ENCODE measurements at places on chromosomes 12 and 14.

GRCh38 chr12:18580291-18580690, 157.5 kb downstream of the PLCZ1 start:
- DNase-seq = no peak

GRCh38 chr12:102781117-102781516, 135.9 kb downstream of the PAH start:
- no peak for DNase-seq

DNA sequence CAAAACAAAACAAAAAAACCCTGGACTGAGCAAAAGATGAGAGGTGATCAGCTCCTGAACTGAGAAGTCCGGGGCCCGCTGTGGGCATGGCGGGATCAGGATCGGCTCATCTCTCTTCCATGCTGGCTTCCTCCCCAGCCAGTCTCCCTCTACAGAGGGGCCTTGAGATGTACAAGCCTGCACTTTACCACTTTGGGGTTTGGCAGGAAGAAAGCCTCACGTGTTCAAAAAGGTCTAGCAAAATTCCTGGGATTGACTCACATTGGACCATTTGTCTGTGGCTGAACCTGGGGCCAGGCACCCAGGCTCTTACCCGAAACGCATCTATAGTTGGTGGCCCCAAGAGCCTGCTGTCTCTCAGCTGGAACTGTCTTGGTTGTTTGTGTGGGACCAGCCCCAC, 89.0 kb downstream of the SLC24A4 start:
- DNase-seq = no peak

- DNase-seq = no peak
Observed at GRCh38 chr12:14991069-14991468, 18.2 kb downstream of the PDE6H start.

DNA sequence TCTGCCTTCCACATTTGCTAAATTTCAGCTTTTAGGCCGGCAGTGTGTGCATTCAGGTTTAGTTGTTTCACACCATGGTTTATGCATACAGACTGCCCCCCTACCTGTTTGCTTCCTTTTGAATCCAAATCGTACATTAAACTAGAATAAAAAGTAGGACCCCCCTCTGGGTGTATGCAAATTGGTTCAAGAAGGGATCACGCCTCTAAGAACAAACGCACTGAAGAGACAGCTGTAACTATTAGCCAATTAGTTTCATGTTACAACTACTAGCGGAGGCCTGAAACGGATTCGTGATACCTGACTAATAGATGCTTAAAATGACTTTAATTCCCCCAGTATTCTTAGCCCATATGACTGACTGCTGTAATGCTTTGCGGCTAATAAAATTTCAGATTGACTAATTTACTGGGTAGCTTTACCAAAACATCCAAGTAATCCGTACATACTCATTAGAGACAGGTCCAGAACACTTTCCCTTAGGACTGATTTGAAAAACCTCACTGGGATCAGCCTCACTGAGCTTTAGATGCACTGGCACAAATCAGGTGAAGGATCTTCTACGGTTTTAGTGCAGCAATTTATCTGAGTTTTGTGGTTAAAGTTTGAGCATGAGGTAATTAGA, 411.8 kb downstream of the NPAS3 start:
- DNase-seq = no peak

GRCh38 chr14:87483271-87484260, 509.4 kb downstream of the GALC start:
- DNase-seq = no peak

- no peak for DNase-seq
Observed at GRCh38 chr14:64815257-64815656, 64.5 kb downstream of the SPTB start.

DNA sequence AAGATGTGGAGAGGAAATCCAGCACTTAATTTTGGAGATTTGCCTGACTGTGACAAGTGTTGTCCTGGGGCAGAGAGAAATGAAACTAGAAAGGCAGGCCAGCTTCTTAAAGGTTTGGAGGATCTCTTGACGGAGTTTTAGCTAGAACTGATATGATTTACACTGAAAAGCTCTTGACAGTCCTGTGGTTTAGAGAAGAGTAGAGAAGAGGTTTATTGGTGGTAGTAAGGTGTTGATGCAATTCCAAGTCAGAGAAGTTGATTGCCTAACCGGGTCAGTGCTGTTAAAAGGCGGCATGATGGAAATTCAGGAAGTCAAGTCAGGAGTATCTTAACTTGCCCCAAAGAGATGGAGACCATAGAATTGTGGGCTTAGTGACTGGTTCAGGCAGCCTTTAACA, 89.0 kb upstream of the TRAF3 start:
- no peak for DNase-seq

GRCh38 chr12:22283006-22283506, 51.5 kb downstream of the ST8SIA1 start:
- DNase-seq = no peak

DNA sequence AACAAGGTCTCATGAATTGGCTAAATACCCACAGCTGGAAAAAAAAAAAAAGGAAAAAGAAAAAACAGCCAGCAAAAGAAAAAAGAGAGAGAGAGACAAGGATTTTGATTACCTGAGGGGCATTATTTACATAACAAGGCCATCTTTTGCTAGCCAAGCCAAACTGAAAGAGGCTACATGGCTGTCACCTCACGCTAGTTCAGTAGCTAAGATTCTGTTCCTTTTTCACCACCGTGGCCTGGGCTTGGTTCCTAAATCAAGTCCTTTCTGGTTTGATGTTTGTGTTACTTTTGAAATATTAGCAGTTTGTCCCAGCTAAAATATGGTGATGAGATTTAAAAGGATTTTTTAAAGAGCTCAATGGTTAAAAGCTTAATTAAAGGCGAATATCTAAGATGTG, 2.0 kb upstream of the SDS start:
- DNase-seq = no peak

GRCh38 chr14:60008042-60008441, 83.7 kb upstream of the PCNX4 start:
- no peak for DNase-seq

DNA sequence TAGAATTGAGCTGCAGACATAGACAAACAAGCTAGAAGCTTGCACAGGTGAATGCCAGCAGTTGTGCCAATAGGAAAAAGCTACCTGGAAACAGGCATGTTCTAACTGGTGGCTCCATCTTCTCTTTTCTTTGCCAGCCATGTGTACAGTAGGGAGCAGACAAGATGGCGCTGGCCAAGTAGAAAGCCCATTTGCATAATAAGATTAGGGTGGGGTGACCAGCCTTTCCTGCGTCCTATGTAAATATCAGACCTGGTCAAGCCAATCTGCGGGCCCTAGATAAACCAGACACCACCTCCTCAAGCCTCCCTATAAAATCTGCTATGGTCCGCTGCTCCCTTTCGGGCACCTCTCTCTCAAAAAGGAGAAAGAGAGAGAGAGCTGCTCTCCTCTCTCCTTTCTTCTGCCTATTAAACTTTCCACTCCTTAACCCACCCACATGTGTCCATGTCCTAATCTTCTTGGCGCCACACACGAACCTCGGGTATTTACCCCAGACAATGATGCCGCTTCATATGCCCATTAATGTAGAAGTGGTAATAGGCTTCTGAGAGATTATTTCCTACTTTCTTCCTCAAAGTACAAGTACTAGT, 201.0 kb downstream of the SLC25A21 start:
- no peak for DNase-seq

- no peak for DNase-seq
Observed at GRCh38 chr14:73225496-73225895, 11.8 kb upstream of the PAPLN start.

- no peak for DNase-seq
Observed at GRCh38 chr14:59283361-59283760, 94.9 kb downstream of the DAAM1 start.

DNA sequence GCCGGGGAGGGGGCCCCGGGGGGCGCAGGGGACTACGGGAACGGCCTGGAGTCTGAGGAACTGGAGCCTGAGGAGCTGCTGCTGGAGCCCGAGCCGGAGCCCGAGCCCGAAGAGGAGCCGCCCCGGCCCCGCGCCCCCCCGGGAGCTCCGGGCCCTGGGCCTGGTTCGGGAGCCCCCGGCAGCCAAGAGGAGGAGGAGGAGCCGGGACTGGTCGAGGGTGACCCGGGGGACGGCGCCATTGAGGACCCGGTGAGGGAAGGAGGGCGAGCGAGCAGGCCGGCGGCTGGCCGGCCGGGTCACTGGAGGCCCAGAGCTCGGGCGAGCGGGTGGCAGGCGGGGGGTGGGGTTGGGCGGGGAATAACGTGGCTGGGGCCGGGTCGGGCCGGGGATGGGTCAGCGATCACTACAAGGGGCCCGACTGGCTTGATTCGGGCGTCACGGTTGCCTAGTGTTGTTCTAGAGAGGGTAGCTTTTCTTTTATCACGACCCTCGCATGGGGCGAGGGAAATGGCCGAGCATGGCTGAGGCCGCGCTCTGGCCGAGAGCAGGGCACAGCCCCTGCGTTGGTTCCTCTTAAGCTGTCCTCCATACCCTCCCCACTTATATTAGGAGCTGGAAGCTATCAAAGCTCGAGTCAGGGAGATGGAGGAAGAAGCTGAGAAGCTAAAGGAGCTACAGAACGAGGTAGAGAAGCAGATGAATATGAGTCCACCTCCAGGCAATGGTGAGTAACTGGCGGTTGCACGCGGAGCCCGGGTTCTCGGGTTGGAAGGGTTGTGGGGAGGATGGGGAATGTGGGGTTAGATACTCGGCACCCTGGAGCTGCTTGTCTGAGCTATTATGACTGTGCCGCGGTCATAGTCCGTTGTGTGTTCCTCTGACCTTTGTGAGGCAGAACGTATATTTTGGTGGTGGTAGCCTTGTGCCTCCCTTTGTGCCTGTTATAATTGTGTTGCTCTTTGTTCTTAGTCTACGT, 603 bp downstream of the PABPN1 start:
- peak; percentile 30 for DNase-seq

GRCh38 chr14:51692646-51693045, 40.9 kb downstream of the FRMD6 start:
- no peak for DNase-seq

DNA sequence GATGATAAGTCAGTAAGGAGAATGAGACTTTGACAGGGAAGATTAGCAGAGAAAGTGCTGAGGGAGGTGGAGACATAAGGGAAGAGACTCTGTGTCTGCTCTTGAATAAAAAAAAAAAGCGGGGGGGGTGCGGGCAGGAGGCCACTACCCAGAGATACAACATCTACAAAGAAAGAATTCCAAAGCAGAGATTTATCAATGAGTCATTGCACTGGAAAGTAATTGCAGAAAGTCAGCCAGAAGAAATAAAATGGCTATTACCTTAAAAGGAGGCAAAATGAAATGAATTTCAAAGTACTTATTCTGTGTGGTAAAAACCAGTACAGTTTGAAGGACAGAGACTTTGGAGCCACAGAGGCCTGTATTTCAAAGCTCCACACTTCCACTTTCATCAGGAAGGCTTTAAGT, 267.1 kb upstream of the PRKD1 start:
- DNase-seq = no peak

- DNase-seq = no peak
Observed at GRCh38 chr12:2383325-2384028, 330.7 kb downstream of the CACNA1C start.

DNA sequence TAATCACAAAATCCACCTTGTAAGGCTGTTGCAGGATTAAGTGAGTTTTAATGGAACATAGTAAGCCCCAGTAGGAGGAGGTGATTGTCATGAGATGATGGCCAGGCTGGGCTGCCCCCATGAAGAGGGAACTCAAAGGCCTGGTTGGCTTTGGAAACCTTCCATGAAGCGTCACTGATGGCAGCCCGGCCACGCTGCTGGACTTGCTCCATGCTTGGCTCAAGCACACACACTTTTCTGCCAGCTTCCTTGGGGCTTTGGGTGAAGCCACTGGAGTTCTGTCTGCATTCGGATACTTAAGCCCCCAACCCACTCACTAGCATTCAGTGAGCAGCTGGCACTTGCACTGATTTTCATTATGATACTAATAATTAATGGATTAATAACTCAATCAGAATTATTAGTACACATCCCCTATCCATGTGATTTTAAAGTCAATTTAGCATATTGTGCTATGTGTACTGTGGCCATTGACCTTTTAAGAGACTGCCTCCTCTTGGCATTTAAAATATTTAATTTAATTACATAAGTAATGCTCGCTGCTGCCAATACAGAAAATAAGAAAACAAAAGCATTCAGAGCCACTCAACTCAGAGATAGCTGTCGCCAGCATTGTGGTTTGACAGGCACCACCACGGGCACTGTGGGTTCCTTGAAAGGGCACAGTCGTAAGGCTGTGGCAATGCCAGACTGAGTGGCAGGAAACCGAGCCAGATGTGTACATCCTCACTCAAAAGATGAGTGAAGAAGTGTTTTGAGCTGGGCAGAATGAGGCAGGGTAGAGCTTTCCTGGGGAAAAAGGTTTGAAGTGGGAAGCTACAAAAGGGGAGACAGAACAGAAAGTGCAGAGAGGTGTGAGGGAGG, 15.9 kb downstream of the KRT85 start:
- no peak for DNase-seq

GRCh38 chr12:49195736-49196135, 6.9 kb upstream of the TUBA1A start:
- no peak for DNase-seq

DNA sequence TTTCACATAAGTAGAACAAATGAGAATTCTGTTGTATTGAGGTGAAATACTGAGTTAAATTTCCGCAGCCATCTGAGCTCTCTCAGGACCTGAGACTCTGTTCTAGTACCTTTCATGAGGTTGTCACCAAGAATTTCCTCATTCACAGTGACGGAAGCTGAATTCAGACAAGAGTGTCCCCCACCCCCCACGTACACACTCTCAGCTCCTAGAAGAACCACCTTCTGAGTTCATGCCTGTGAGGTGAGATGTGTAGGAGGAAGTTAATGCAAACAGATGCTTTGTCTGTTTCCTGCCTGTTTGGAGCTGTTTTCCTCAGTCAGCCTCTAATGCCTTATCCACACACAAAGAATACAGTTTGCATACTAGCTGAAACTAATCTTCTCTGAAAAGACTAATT, 18.2 kb downstream of the BICDL1 start:
- DNase-seq = peak; percentile 68

- no peak for DNase-seq
Observed at GRCh38 chr14:19900999-19901398, 19.4 kb upstream of the OR4K5 start.

DNA sequence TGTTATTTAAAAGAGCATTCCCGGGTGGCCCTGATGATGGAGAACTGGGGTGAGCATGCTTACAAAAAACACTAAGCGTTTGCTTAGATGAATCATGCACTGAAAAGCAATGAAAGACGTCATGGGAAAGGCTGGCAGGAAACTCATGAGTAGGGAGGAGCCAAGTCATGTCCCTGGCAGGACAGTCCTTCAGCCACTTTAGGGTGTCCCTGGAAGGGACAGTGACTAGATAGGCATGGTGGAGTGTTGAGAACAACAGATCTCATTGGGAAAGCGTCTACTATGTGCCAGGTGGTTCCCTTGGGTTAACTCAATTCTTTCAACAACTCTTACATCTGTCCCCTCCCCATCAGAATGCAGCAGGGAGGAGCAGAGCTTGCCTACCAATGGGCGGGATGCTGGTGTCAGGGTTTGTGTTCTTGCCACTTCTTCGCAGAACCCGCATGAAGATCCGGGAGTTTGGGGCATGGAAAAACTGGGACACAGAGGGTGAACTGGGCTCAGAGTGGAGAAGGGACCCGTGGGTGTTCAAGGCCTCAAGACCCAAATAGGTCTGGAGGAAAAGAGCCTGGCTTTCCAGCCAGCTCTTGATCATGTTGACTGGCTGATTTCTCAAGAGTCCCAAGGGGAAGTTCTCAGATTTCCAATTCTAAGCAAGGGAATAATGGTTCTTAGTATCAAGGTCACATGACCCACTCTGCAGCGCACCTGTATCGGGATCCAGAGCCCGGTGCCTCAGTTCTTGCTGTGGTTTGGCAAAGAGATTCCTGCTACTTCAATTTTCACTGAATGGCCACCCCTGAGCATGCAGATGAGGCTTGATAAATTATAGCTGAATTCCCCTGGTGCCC, 653.9 kb upstream of the TBX3 start:
- DNase-seq = no peak

GRCh38 chr12:67208281-67209067, 60.7 kb upstream of the CAND1 start:
- no peak for DNase-seq

Measured in stimulated activated CD4-positive, alpha-beta T cell treated with anti-CD3 and anti-CD28 coated beads, Interleukin-1b, Interleukin-23, amount 100 ng/mL, for 4 hours (primary cell).